Aortic smooth muscle cell (primary cell): ENCODE measurements at places on chromosomes 13 and 19. TPM values are rescaled to one million over a fixed set of nuclear protein-coding genes. Genes with fewer than 3 reads are reported as not detected.

C19orf73 gene
- total RNA-seq = 1.1 and 1.2 TPM in 2 replicates

SSBP4 gene
- total RNA-seq = 54.1 and 66.1 TPM in 2 replicates

CRB3 gene
- not detected in 2 replicates for total RNA-seq

SOX1 gene
- not detected in 2 replicates for total RNA-seq

NLRP7 gene
- not detected in 2 replicates for total RNA-seq

CCDC169 gene
- total RNA-seq = 3.5 and 4.4 TPM in 2 replicates
